Colonic mucosa (tissue), 4 donors: ENCODE measurements at places on chromosomes 5 and 9.

- DNase-seq, result peak; percentile 70
Measured at GRCh38 chr5:67095346-67096171, 101.0 kb downstream of the CD180 start.

- no peak for DNase-seq
Measured at GRCh38 chr5:172010278-172010677, 3.8 kb upstream of the FBXW11 start.

DNA sequence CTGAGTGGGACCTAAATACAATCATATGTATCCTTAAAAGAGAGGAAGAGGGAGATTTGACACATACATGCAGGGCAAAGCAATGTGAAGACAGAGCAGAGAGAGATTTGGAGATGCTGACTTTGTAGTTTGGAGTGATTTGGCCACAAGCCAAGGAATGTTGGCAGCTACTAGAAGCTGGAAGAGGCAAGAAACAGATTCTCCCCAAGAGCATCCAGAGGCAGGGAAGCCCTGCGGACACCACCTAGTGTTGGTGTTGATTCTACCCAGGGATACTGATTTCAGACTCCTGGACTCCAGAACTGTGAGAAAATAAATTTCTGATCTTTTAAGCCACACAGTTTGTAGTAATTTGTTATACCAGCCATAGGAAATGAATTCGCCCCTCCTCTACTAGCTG lies 64.9 kb upstream of the OSMR start:
- DNase-seq, result peak; percentile 53

- no peak for DNase-seq
Measured at GRCh38 chr9:84969084-84969483, 299.6 kb downstream of the NTRK2 start.

GRCh38 chr5:142517840-142518239 lies 168.1 kb downstream of the FGF1 start:
- no peak for DNase-seq

DNA sequence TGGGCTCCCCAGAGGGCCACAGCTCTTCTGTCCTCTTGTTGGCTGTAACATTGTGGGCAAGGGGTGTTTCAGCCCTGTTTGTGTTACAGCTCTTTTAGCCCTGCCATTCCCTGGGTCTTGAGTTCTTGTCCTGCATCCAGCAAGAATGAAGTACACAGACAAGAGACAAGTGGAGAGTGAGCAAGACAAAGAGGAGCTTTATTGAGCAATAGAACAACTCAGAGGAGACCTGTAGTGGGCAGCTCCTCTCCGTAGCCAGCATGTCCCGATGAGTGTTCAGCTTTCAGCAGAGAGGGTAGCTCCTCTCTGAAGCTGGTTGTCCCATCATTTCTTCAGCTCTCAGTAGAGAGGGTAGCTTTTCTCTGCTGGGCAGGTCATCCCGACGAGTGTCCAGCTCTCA lies 22.9 kb downstream of the JMY start:
- no peak for DNase-seq

DNA sequence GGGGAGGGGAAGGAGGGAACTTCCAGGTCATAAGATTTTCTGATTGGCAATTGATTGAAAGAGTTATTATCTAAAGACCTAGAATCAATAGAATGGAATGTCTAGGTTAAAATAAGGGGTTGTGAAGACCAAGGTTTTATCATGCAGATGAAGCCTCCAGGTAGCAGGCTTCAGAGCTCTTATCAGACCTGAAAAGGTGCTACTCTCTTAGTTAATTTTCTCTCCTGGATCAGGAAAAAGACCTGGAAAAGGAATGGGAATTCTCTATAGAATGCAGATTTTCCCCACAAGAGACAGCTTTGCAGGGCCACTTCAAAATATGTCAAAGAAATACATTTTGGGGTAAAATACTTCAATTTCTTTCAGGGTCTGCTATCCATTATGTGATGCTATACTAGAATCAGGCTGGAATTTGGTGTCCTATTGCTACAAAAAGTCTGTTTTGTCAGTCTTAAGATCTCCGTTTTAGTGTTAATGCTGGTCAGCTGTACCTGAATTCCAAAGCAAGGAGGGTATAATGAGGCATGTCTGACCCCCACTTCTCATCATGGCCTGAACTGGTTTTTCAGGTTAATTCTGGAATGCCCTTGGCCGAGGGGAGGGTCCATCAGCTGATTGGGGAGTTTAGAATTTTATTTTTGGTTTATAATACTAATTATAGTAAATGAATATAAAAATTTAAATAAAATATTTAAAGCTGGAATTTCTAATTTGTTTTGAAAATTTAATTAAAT lies 16.6 kb upstream of the STOM start:
- DNase-seq, result no peak

DNA sequence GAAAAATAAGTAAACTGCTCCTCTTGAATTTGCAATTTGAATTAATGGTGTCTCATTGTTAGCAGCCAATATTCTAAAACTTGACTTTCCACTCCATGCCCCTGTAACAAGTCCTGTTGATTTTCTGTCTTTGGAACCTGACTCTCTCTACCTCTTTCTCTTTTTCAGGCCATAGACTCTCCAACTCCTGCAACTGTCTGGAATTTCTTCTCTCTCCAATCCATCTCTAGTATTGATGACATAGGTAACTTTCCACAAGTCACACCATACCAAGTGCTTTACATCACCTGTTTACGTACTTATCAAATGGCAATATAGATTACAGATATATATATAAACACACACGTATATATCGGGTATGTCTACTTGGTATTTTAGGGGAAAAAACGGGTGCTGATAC lies 923 bp downstream of the C5orf34 start:
- DNase-seq, result no peak

DNA sequence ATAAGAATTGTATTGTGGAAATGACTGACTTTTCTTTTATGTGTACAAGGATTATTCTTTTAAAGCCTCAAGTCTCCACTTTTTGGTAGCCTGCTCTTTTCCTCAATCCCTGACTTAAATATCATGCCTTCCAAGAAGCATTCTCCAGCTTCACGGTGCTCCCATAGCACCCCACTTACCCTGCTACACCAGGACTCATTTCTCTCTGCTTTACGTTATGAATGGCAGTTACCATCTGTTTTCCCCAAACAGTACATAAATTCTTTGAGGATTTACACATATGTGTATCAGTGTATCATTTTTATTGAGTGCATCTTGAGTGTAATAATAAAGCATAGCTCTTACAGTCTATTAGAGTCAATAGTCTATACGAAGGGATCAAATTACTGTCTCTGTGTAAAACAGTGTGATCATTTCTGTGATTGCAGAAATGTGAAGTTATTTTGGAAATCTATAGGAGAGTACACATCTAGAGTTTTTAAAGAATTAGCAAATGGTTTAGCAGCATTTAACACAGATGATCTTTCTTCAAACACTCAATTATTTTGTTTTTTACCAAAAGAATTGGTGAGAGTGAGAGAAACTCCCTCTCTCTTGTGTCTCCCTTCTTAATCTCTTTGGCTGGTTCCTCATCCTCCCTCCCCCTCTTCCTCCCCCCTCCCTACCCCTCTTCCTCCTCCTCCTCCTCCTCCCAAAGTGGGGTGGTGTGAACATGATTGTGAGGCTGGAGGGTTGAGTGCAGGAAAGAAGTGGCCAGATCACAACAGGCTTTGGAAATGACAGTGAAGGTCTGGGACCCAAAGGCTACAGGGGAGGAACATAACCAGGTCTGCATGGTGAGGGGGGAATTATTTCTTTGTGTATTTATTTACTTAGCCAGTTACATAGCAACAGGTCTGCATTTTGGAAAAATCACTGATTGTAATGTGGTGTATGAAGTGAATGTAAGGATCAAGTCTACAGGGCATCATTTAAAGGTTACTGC lies 27.6 kb upstream of the ECM2 start:
- DNase-seq, result no peak

DNA sequence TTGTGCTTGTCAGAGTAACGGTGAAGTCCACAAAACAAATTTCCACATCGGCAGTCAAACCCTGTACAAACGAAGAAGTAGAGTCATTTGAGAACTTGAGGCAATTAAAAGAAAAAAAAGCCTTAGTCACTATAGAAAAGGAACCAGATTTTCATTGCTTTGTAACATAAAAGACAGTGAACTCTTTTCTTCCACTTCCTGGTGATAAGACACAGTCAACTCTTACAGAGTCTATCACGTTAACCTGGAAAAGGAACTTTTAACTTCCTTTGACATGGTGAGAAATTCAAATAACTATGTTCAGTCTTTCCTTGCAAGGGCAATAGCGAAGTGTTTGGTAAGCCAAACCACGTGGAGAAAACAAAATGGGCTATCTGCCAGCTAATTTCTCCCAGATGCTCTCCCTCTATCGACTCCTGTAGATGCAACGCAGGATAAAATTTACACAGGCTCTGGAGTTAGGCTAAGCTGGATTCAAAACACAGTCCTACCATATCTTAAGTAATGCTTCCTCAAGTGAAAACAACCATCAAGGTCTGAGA lies 8.9 kb downstream of the ZFAND5 start:
- DNase-seq, result no peak

- DNase-seq, result no peak
Measured at GRCh38 chr9:133558191-133559126, 24.0 kb downstream of the ADAMTSL2 start.

GRCh38 chr9:80146466-80146865 lies 574.7 kb downstream of the TLE4 start:
- no peak for DNase-seq

DNA sequence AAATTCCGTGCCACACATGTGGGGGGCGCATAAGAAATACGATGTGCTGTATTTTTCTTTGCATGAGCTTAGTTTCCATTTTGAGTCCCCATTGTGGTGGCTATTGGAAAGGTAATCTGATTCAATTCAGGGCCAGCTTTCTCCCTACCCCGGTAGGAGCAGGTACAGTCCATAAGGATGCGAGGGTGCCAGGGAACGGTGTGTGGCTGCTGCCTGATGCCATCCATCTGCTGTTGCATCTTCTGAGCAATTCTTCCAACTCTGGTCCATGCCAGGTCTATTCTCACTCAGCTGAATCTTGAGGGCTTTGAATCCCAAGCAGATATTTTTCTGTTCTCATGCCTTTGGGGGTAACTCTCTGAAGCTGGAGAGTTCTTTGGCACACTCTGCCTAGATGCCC lies 392.7 kb downstream of the AGTPBP1 start:
- DNase-seq, result no peak

GRCh38 chr9:78297672-78297961 lies 692 bp downstream of the PSAT1 start:
- no peak for DNase-seq

- DNase-seq, result peak; percentile 7
Measured at GRCh38 chr9:93307468-93308157, 123.7 kb downstream of the WNK2 start.

DNA sequence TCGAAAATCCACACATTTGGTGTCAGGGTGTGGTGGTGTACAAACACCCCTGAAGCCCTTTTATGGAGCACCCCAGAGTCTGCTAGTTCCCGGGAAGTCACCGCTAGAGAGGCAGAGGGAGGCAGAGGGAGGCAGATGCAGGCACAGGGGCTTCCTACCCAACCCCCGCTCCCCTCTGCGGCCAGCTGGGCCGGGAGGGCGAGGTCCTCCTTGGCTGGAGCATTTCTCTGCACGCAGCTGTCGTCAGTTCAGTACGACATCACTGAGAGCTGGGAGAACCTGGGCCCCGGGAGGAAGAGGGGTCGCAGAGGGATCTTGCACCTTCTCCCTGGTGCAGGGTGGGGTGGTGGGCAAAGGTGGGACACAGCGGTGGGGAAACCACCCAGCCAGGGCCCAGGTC lies 15.8 kb upstream of the UBAC1 start:
- DNase-seq, result no peak

- DNase-seq, result no peak
Measured at GRCh38 chr9:125147401-125147951, 4.1 kb upstream of the SCAI start.

GRCh38 chr5:13179407-13180087 lies 764.9 kb downstream of the DNAH5 start:
- no peak for DNase-seq

- DNase-seq, result no peak
Measured at GRCh38 chr5:135136546-135136945, 102.5 kb upstream of the PITX1 start.

DNA sequence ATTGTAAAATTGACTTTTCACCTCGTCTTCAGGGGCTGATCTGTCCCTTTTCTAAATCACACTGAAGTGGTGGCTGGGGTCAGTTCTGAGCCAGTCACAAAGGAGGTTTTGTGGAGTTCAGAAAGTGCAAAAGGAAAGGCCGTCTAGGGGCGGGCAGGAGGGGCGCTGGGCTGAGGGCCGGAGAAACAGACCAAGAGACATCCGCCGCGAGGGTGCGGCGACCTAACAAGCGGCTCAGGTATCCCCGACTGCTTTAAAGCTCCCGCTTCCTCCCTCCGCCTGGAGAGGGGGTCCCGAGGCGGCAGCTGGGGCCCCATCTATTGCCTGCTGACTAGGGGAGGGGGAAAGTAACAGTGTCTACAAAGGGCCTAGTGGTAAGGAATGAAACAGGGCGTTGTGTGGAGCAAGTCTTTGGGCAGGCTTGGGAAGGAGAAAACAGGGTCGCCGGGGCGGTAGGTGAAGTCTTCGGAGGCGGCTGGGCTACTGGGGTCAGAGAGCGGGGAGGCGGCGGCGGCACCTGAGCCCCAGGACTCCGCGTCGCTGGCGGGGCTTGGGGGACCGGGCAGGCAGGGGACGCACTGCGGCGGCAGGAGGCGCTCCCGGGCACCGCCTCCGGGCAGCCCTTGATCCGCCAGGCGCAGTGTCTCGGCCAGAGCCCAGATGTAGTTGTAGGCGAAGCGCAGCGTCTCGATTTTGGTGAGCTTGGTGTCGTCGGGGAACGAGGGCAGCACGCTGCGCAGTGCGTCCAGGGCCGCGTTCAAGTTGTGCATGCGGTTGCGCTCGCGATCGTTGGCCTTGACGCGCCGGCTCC lies 950 bp downstream of the NEUROG1 start:
- DNase-seq, result no peak

GRCh38 chr5:95177456-95177855 lies 107.4 kb downstream of the MCTP1 start:
- no peak for DNase-seq

- peak; percentile 12 for DNase-seq
Measured at GRCh38 chr9:93669116-93669957, 93.0 kb downstream of the PHF2 start.

- no peak for DNase-seq
Measured at GRCh38 chr9:120996409-120996808, 53.7 kb downstream of the C5 start.

DNA sequence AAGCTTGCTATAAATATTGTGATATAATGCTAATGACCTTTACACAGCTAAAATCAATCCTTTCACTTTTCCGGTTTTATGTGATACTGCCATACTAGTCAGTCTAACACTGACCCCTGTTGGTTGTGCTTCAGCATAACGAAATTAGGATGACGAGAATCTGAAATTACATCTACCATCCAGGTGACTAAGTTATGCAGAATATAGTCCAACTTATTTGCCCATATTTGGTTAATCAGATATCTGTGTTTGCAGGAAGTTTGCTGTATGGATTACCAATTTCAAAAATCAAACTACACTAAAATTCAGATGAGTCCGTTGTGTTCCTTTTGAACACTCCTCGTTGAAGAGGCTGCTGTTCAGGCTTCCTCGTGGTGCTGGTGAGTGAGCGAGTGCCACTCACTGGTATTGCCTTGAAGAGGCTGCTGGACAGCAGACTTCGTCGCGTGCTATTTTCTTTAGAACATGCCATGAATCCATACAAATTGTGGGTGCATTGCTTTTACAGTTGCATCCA lies 32.5 kb downstream of the TENT4A start:
- DNase-seq, result no peak

GRCh38 chr9:18473652-18474279 lies at the start of gene ADAMTSL1:
TSS of gene ADAMTSL1 (plus strand) at chr9:18474153. CDS start at chr9:18474233, 80 bp downstream.
- DNase-seq, result peak; percentile 36

- DNase-seq, result no peak
Measured at GRCh38 chr9:89340332-89340731, 22.0 kb downstream of the SECISBP2 start.
